ENCODE measurements at places on chromosomes 5 and 9. TPM values are rescaled to one million over a fixed set of nuclear protein-coding genes. Genes with fewer than 3 reads are reported as not detected.

MARCHF11 gene
- not detected for total RNA-seq

ITK gene
- not detected for total RNA-seq

ANGPTL2 gene
- not detected for total RNA-seq

XRCC4 gene
- 9.1 TPM for total RNA-seq

HTR1A gene
- not detected for total RNA-seq

PRRX2 gene
- total RNA-seq = 9.5 TPM

NMUR2 gene
- 0.09 TPM for total RNA-seq

SPATA31E1 gene
- total RNA-seq = not detected

FAM78A gene
- total RNA-seq = 0.31 TPM

CER1 gene
- total RNA-seq = not detected

SLC12A7 gene
- total RNA-seq = 29.9 TPM

IGFBPL1 gene
- 2.6 TPM for total RNA-seq

SLC4A9 gene
- total RNA-seq = not detected

CRB2 gene
- total RNA-seq = 0.06 TPM

PCSK5 gene
- total RNA-seq = 1.3 TPM

INSL4 gene
- total RNA-seq = 15.8 TPM

HDHD3 gene
- 21.1 TPM for total RNA-seq

TBCA gene
- total RNA-seq = 272 TPM

ARL15 gene
- 3.8 TPM for total RNA-seq

PTGER4 gene
- 3.6 TPM for total RNA-seq

BTNL8 gene
- total RNA-seq = not detected

SLF1 gene
- total RNA-seq = 9.0 TPM

PCDHAC2 gene
- 4.4 TPM for total RNA-seq

NPR2 gene
- total RNA-seq = 4.8 TPM

MYORG gene
- 6.3 TPM for total RNA-seq

CD74 gene
- not detected for total RNA-seq

FOXI1 gene
- total RNA-seq = not detected

SVEP1 gene
- 1.4 TPM for total RNA-seq

IL7R gene
- 0.46 TPM for total RNA-seq

GABRA6 gene
- total RNA-seq = not detected

BHMT2 gene
- total RNA-seq = not detected

All from A549 treated with Mapracorat at 1 μM for 4 hours (cell line).